ENCODE measurements at places on chromosomes 4 and X.

- DNase-seq: no peak
Measured at GRCh38 chr4:39157520-39157919, 24.8 kb upstream of the WDR19 start.

DNA sequence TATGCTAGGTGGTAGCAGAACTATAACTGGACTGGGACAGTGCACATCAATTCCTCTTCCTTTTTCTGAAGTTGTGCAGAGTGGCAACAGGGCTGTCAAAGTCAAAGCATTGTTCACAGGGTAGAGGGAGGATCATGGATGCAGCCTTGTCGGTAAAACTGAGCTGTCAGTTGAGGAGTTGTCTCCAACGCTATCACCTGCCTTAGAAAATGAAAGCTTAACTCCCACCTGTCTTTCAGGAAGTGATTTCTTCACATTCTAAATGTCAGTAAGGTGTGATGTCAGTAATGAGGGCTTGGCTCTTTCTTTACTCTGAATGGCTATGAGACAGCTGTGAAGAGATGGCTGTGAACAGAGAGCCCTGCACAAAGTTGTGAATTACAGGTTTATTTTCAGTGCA is 66.4 kb upstream of the BANK1 start:
- peak; percentile 40 for DNase-seq

- no peak for DNase-seq
Measured at GRCh38 chr4:154490583-154491340, 837 bp downstream of the DCHS2 start.

DNA sequence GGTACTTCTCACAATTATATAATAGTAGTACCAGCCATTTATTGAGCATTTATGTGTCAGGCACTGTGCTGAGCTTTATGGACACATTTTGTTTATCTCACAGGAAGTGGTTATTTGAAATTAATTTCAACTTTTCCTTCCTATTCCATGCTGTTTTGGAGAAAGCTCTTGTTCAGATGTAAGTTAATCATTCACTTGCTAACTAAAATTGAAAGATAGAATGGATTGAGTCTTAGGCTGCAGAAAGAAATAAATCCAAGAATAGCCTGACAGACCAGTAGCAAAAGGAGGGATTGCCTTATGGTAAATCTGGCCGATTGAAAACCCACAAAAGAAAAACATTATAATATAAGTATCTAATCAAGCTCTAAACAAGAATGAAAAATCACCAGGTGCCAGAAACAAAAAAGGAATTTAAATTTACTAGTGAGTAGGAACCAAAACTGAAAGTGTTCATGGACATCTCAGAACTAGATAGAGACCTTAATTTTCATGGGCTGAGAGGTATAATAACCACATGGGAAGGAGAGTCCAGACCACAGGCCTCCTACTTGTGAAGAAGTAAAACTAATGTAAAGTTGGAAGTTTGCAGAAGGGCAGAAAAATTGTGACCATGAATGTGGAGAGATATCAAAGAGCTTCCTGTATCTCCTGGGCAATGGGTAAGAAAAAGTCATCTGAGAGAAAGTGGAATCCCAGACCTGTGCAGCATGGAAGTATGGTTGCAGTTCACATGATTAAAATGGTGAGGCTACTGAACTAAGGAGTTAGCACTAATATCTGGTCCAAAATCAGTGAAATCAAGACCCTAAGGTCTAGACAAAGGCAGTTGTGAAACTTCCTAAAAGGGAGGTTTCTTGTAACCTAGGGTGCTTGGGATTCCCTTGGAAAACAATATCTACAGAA is 38.0 kb downstream of the RADX start:
- DNase-seq: no peak

GRCh38 chr4:140116442-140117104 is 37.4 kb downstream of the MAML3 start:
- no peak for DNase-seq

GRCh38 chr4:182325848-182326255 is 82.7 kb downstream of the TENM3 start:
- DNase-seq: no peak

DNA sequence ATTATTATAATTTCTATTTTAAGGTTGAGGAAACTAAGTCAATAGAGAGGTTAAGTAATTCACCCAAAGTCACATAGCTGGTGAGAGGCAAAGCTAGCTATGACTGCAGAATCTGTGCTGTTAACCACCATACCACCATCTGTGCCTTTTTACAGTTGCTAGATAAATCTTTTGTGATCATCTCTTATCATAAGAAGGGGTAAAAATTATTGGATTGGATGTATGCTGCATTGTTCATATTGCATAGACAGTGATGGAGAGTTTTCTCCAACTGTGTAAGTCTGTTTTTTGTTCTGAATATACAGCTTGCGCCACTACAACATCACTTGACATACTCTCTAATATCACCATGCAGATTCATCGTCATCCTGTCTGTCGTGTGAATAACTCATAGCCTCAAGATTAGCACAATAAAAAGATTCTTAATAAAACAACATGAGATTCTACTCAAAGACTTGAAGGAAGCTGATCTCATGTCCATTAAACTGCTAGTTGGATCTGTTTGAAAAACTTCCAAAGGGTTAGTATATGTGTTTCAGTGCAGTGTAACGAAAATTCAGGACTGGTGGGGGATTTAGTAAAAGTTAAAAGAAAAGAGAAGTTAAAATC is 495.9 kb downstream of the SPRY1 start:
- DNase-seq: no peak

DNA sequence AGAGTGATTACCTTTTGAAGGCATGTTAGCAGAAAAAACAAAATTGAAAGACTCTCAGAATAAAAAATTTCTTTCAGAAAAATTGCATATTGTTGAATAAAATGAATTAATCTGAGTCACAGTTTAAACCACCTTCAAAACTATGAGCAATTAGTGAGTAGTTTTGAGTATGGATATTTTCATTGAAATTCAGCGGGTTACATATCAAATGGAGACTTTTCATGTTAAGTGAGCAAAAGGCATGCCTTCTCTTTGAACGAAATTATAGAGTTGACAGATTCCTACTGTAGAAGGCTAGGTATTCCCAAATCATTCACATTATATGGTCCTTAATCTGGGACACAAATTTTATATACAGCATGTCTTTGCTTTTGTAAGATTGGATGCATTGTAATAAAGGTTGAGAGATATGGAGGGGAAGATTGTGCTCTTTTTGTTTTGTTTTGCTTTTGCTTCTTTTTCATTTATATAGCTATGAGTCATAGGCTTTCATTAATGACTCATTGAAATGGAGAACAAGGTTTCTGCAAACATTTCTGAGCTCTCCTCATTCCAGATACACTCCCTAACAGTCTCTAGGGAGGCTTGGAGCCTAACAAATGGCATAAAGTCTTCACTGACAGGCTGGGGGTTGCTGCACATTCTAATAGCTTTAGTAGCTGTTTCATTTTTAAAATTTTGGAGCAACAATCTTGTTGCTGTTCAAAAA is 21.6 kb downstream of the PCDH18 start:
- DNase-seq: peak; percentile 11

DNA sequence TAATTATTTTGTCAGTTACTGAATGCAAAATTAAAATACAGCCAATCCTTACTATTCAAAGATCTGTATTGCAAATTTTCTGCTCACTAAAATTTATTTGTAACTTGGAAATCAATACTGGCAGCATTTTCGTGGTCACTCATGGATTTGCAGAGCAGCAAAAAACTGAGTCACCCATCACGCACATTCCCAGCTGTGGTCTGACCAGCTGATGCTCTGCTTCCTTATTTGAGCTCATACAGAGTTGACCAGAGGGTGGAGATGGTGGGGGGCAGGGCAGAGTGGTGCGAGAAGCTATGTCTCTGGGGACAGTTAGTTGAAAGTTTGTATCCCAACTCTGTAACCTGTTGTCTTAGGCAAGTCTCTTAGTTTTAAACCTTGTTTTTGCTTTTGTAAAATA is 214.8 kb downstream of the SPCS3 start:
- no peak for DNase-seq

- no peak for DNase-seq
Measured at GRCh38 chr4:91497892-91498291, 805.9 kb upstream of the GRID2 start.

DNA sequence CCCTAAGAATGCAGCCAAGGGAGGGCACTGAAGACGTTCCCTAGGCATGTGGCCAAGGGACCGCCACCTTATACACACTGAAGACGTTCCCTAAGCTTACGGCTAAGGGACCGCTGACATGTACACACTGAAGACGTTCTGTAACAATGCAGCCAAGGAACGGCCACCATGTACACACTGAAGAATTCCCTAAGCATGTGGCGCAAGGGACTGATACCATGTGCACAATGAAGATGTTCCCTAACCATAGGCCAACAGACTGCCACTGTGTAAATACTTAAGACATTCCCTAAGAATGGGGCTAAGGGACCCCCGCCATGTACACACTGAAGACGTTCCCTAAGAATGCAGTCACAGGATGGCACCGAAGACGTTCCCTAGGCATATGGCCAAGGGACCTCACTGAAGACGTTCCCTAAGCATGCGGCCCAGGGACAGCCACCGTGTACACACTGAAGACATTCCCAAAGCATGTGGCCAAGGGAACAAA is 36.1 kb downstream of the DHRSX start:
- no peak for DNase-seq

- DNase-seq: peak; percentile 21
Measured at GRCh38 chr4:98284640-98285046, 23.5 kb downstream of the RAP1GDS1 start.

GRCh38 chr4:8506373-8507195 is 66.0 kb downstream of the TRMT44 start:
- DNase-seq: no peak

GRCh38 chr4:124804584-124804983 is 92.1 kb upstream of the ANKRD50 start:
- DNase-seq: no peak

- no peak for DNase-seq
Measured at GRCh38 chr4:76035141-76035540, 729 bp downstream of the CXCL11 start.

GRCh38 chr4:44446801-44447562 is 1.6 kb downstream of the KCTD8 start:
- no peak for DNase-seq

- peak; percentile 6 for DNase-seq
Measured at GRCh38 chrX:121028419-121028818, 19.0 kb upstream of the GLUD2 start.

DNA sequence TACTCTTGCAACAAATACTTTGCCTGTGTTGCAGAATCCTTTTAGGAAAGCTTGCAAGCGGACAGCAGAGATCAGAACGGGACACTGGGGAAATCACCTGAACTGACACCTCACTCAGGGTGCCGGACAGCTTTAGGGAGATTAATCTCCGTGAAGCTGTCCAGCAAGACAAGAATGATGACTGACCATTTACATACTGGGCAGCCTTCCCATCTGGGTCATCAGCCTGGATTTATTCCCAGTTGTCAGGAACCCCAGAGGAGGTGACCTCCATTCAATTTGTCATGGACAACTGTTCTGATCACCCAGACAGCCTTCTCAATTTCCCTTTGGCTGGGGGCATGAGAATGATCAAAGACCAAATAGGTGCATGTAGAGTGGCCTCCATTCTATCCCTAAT is 93.0 kb upstream of the EGFL6 start:
- no peak for DNase-seq

DNA sequence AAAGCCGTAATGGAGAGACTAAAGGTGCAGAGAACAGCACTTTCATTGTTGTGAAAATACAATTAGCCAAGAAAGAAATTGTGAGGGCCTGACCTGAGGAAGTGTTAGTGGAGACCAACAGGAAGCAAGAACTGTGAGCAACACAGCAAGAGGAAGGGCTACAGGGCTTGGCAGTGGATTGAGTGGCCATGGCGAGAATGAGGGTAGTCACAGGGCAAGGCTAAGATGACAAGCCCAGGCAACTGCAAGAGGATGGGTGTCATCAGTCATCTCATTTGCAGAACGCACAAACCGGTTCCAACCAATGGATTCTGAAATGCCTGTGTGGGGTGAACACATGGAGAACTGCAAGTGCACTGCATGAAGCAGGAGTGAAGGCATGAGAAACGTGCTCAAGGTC is 3.6 kb downstream of the SLC10A6 start:
- DNase-seq: no peak

DNA sequence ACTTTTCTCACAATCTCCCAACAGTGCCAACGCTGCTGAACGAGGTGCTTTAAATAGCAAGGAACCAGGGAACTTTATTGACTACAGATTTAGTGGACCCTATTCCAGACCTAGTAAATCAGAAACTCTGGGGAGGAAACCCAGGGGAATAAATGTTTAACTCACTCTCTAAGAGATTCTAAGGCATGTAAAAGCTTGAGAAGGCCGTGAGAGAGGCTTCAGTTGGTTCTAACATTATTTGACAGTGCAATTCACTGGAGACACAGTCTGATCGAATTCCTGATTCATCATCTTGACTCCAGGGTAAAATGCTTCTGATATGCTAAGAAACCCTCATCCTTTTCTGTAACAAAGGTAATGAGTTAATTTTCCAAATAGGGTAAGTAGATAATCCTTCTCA is 494.4 kb downstream of the KCNIP4 start:
- no peak for DNase-seq

DNA sequence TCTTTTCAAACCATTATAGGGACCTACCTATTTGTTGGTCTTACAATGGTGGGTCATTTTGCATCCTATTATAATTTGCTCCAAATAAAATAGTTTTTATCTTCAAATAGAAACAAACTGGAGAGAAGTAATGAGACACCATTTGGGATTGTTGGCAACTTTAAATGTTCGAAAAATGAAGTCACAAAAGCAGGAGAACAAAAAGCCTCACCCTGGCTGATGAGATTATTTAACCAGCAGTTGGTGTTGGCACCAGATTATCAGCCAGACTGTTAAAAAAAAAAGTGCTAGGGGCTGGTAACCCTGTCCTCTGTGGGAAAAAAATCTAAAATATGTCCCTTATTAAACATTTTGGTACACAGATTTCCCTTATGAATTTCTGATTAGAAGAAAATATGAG is 100.3 kb downstream of the DCK start:
- no peak for DNase-seq

DNA sequence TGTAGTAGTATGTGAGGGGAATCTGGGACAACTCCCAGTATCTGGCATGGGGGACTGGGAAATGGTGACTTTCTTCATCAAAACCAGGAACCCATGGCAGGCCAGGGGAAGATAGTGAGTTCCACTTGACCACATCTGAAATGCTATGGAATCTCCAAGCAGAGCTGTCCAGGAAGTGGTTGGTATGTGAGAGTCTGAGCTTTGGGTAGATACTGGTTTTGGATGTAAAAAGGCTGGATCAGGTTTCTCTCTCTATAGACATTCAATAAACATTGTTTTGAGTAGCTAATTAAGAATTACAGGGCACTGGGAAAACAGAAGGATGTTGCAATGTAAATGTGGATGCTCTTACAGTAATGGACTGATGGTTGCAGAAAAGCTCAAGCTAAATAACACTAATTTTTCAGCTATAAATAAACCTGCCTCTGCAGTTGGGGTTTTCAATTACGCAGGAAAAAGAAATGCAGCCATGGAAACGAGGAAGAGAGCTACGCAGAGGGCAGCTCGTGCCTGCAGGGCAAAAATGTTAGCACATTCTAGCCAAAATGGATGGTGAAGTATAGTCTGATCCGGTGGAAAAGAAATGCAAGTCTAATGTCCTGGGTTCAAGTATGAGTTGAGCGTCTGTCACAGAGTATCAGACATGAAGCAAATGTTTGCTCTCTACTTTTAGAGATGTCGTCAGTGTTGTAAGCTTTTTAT is 13.4 kb upstream of the CHRNA9 start:
- peak; percentile 28 for DNase-seq

GRCh38 chrX:24100713-24101112 is 46.0 kb downstream of the EIF2S3 start:
- DNase-seq: no peak
